ENCODE measurements at places on chromosomes 12 and 14.

GRCh38 chr12:108657130-108657745 lies 23.5 kb upstream of the SELPLG start:
- no peak for DNase-seq

DNA sequence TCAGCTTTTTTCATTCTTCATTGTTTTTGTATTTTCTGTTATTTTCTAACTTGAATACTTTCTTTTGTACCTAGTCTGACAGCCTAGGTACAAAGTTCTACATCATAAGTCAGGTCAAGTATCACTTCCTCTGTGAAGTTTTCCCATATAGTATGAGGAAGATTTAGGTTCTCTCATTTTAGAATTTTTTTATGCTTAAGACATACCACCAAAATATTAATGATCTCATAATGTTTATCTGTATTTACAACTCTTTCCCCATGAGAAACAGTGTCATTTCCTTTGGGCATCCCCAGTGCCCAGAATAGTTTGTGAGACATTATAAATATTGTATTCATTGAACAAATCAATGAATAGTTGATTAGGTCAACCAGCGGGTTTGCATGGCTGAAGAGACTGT lies 3.1 kb upstream of the ATF7IP start:
- DNase-seq = no peak

- DNase-seq = no peak
Measured at GRCh38 chr14:26204728-26205479, 392.9 kb downstream of the NOVA1 start.

DNA sequence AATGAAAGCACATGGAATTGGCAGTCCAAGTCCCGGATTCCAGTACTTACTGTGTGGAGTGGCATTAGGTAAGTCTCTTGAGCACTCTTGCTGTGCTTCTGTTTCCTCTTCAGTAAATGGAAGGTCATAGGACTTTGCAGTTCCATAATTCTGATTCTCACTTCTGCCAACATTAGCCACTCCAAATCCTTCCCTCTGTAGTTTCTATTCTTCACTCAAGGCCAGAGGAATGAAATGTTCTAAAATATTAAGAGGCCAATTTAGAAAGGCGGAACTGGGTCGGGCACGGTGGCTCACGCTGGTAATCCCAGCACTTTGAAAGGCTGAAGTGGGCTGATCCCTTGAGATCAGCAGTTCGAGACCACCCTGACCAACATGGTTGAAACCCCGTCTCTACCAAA lies 19.8 kb upstream of the SLC5A8 start:
- no peak for DNase-seq

GRCh38 chr12:14935031-14935430 lies 3.3 kb downstream of the ERP27 start:
- no peak for DNase-seq

DNA sequence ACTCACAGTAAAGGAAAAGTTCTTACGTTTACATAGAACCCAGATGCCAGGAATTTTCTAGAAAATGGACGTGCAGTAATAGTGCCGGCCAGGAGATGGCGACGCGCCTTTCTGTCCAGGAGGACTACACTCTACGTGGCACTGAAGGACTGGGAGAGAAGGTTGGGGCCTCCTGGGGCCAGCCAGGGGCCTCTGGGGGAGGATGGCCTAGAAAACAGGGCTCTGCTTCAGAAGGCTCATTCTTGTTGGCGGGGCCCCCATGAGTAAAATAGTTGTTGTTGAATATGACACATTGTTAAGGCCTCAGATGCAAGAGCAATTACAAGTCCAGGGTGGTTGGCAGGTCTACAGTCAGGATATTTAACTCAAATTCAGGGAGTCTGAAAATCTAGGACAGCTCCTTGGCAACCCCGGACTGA lies 120.1 kb upstream of the MAX start:
- no peak for DNase-seq

GRCh38 chr14:75542588-75543091 lies 20.4 kb downstream of the BATF start:
- no peak for DNase-seq

- DNase-seq = no peak
Measured at GRCh38 chr12:65335981-65336380, 57.5 kb downstream of the MSRB3 start.

GRCh38 chr14:62956413-62956812 lies 88.8 kb downstream of the KCNH5 start:
- DNase-seq = no peak

DNA sequence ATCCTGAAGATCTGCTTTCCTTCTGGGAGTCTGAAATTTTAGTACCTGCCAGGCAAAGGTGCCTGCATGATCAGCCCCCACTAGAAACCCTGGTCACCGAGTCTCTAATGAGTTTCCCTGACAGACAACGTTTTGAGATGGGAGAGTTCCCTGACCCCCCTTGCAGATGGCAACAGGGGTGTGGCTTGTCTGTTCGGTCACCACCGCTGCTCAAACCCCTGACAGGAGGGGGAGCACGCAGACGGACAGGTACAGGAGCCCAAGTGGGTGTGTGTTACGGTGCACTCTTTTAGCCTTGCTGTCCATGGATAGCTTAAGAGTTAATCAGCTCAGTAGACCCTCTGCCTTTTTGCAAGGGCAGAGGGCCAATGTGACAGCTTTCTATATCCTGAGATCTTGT lies 19.3 kb upstream of the CDKN3 start:
- no peak for DNase-seq

DNA sequence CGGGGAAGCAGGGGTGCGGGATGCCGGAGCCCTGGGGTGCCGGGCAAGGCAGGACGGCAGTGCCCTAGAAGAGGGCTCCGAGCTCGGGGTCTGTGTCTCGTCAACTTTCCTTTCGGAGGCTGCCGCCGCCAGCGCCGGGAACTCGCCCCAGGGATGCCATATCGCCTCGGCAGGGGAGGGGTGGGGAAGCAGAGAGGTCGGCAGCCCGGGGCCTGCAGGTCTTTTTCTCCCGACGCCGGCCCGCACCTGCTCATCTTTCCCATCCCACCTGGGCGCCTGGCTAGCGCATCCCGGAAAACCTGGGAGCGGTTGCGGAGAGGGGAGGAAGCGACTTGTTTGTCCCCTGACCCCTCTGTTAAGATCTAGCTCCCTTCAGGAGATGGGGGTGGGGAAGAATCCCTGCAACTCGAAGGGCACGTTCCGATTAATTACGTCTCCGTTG lies 547 bp downstream of the CNTN1 start:
- DNase-seq = no peak

DNA sequence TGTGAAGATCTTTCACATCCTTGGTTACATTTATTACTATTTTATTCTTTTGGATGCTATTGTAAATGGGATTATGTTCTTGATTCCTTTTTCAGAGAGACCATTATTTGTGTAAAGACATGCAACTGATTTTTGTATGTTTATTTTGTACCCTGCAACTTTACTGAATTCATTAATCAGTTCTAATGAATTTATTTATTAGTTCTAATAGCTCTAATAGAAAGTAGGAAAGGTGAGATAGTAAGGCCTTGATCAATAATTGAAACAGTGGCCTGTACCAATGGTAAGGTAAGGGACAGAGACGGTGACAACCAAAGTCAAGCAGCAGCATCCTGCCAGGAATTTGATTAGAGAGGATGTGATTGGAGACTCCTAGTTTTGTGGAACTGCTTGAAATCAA lies 224.1 kb downstream of the PHLDA1 start:
- DNase-seq = no peak

Data from H54 (cell line).